H4 (cell line): ENCODE measurements at places on chromosomes 1 and 21. TPM values are rescaled to one million over a fixed set of nuclear protein-coding genes. Genes with fewer than 3 reads are reported as not detected.

- no peak for DNase-seq
Measured at GRCh38 chr1:12305377-12305776, 75.5 kb downstream of the VPS13D start.

DNA sequence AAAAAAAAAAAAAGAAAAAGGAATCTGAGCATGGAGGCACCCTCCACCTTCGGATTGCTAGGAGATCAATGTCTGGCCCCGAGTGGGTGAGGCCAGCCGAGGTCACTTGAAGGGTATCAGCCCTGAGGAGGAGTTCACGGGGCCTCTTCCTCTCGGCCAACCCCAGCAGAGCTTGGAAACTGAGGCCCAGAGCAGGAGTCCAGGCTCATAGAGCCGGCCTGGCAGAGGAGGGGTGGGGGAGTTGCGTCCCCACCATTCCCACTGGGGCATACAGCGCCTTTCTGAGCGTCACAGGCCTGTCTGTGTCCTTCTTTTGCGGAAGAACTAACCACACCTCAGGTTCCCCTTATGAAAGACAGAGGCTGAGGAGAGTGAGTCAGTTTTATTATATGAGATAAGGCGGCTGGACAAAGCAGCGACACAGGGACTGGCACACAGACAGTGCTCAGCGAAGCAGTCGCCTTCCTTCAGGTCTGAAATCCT lies 17.1 kb upstream of the EPHA2 start:
- peak; percentile 69 for DNase-seq

- no peak for DNase-seq
Measured at GRCh38 chr1:56469640-56470371, 109.6 kb downstream of the PLPP3 start.

CELSR2 gene
- total RNA-seq, result 1.7 and 1.9 TPM in 2 replicates

- DNase-seq, result no peak
Measured at GRCh38 chr21:37008724-37009123, 2.2 kb downstream of the RIPPLY3 start.

DNA sequence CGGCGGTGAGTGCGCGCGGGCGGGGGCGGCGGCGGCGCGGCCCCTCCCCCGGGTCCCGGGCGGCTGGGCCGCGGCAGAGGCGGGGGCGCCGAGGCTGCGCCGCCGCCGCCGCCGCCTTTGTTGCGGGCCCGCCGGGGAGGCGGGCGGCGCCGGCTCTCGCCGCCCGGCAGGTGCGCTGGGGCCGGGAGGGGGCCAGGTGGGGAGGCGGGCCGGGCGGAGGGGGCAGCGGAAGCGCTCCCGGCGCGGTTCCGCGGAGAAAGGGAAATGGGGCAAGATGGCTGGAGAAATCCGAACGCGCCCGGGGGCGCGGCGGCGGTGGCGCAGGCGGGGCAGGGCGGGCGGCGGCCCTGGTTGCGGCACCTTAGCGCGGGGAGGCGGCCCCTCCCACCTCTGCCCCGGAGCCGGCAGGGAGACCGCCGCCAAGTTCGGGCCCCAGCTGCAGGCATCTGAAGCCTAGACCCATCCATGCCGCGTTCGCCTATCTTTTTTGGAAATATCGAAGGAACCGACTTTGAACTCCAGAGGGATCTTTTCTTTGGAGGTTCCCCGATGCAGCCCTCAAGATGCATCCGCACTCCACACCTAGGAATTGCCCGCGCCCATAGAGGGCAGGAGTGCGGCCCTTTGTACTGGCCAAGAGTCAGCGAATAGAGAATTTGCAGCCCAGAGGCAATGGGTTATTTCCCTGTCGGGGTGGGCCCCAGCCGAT lies 479 bp downstream of the POGK start:
- peak; percentile 24 for DNase-seq

DNA sequence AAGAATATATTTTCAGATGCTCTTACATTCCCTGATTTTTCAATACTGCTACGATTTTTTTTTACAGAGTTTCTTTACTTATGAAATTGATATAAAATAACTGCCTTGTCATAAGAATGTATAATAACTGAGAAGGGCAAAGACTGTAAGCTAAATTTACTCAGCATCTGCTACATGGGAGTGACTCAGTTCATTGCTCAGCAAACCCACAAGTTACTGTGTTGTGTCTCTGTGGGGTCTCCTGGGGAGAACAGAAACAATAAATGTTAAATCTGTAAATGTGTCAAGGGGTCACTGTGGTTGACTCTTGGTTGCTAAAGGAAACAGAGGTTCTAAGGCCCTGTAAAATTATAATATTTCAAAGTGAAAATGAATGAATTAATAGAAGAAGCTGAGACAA lies 210.3 kb upstream of the CACYBP start:
- DNase-seq, result peak; percentile 19

DNA sequence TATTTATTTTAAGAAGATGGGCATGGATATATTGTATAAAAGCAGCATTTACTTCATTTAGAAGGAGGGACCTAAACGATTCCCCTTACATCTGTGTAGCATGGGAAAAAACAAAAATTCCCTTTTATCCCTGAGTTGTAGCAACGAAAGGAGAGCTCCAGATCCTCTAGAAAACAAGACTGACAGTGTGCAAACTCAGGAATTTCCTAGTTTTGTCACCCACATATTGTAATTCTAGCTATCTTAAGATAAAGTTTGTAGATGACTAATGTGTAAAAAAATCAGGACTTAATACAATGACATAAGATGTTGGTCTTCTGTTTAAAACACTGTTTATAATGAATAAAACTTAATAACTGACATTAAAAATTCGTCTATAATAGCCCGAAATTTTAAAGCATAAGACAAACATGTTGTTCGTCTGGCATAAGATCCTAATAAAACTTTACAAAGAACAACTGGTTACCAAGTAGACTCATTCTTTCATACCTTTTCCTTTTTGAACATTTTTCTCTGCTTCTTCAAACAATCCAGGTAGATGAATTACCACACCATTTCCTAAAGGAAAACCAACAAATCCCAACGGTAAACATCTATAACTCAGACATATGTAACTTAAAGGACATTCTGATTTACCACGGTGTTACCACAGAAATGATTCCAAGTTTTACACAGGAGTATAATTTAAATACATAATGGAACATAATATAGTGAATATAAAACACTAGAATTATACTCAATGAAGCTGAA lies 15.2 kb downstream of the ADSS2 start:
- DNase-seq, result no peak

DNA sequence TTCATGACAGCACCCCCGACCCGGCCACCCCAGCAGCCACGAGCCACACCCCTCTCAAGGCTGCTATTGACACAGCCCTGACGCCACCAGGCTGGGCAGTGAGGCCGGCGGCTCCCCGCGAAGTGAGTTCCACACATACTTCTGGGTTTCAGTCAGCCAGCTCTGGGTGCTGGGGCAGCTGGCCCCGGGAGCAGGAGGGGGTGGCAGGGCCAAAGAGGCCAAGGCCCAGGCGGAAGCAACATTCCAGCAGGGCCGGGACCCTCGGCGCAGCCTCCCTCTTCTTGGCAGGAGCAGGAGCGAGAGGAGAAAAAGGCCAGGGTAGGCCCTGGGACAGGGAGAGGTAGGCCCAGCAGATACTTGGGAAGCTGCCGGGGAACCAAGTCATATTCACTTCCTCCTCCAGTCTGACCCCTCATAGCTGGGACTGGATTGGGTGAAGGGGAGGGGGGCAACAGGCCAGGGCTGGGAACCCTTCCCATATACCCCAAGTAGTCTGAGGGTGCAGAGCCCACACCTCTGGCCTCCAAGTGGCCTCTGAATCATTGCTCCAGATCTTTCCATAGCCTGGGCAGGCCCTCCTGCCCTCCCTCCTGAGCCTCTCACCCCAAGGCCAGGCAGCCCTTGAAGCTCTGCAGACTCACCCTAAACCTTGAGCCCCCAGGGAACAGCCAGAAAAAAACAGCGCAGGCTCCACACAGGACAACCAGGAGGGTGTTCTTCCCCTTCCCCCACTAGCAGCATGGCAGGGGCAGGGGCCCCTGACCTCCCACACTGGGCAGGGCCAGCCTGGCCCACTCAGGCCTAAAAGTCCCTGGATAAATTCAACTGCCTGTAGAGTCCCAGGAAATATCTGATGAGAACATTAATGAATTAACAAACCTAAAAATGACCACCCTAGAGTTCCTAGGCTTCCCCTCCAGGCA lies 5.7 kb downstream of the HSPG2 start:
- peak; percentile 60 for DNase-seq

GRCh38 chr1:5658340-5659316 lies 333.6 kb downstream of the NPHP4 start:
- DNase-seq, result no peak

DNA sequence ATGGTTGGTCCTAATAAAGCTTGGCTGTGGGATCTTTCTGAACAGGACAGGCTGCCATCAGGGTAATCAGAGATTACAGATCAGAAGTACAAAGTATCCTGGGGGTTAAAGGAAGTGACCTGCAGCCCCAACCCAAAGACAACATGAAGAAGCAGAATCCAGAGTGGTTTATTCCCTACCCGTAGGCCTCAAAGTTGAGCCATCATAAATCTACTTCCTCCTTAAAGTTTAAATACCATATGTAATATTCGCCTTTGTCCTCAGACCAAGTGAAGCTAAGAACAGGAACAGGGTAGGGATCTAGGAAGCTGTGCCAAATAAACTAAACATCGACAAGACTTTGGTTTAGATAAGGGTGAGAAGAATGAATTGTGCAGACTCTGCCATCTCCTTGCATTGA lies 15.9 kb upstream of the DHX9 start:
- DNase-seq, result no peak

HUNK gene
- total RNA-seq, result 1.5 and 1.9 TPM in 2 replicates

GRCh38 chr21:36587388-36587787 lies 107.5 kb upstream of the CLDN14 start:
- no peak for DNase-seq

DNA sequence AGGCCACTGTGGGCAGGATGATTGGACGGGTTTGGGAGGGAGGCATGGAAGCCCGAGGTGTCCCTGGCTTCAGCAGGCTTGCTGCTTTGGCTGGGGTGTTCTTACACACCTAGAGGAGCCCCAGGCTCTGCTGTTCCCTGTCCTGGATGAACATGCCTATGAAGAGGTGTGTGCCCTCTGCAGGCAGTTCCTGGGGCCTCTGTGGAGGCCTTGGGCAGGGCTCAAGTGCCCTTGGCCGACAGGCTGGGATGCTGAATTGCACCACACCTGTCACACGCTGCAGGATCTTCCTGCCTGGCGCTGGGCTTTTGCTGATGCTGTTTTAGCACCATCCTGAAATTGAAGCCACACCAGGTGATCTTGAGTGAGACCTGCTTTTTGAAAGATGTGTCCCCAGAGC lies 415.0 kb upstream of the VAMP3 start:
- no peak for DNase-seq

TMEM82 gene
- total RNA-seq, result not detected in 2 replicates

GTF2B gene
- total RNA-seq, result 42.5 and 56.3 TPM in 2 replicates

- peak; percentile 91 for DNase-seq
Measured at GRCh38 chr1:28581531-28582247, 10.4 kb upstream of the RAB42 start.

AMY1C gene
- not detected in 2 replicates for total RNA-seq

- peak; percentile 43 for DNase-seq
Measured at GRCh38 chr1:214332946-214333798, 52.2 kb downstream of the SMYD2 start.

- no peak for DNase-seq
Measured at GRCh38 chr1:91501523-91501851, 836 bp downstream of the CDC7 start.

- no peak for DNase-seq
Measured at GRCh38 chr21:43910460-43910859, 45.4 kb downstream of the AGPAT3 start.

- DNase-seq, result no peak
Measured at GRCh38 chr1:13513895-13514546, at the start of gene LRRC38. LRRC38 (minus strand) TSS chr1:13514003; CDS start chr1:13513593, 410 bp downstream.

RIMS3 gene
- total RNA-seq, result 5.9 and 7.5 TPM in 2 replicates

- no peak for DNase-seq
Measured at GRCh38 chr1:240152611-240153297, 61.1 kb downstream of the FMN2 start.

DNA sequence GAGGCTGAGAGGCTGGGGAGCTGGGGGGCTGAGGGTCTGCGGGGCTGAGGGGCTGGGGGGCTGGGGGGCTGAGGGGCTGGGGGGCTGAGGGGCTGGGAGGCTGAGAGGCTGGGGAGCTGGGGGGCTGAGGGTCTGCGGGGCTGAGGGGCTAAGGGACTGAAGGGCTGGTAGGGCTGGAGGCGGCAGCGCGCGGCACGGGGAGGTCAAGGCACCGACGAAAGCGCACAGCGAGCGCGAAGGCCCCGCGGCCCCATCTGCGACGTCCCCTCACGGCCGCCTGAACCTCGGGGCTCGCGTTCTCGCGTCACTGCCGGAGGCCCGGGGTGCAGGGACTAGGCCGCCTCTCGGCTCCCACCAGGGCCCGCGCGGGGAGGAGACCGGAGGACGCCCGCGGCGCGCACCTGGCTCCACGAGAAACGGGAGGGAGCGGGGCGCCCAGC lies 356 bp downstream of the INTS11 start:
- no peak for DNase-seq

DNA sequence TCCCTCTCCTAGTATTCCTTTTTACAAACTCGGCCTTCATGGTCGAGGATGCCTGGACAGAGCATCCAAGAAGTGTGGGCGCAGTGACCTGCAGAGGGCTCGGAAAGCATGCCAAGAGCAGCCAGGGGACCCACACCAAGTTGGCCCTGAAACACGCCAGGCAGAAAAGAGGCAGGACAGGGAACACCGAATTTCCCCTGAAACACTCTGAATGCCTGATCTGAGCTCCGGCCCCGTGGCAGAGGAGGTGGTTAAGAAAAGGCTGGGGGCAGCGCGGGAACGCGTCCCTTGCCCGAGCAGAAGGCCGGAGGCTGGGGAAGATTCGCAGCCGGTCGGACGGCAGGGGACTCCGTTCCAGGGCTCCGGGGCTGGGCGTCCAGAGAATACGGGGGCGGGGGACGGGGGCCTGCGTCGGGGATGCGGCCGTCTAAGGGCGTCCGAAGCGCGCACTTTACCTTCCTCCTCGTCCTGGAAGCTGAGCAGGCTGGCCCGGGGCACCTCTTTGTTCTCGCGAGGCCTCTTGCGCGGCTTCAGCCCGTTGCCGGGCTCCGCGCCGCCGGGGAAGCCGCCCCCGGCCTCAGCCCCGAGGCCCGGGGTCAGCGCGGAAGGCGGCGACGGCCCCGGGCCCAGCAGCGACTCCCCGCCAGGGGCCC lies 558 bp downstream of the PAXBP1 start:
- peak; percentile 37 for DNase-seq

DNA sequence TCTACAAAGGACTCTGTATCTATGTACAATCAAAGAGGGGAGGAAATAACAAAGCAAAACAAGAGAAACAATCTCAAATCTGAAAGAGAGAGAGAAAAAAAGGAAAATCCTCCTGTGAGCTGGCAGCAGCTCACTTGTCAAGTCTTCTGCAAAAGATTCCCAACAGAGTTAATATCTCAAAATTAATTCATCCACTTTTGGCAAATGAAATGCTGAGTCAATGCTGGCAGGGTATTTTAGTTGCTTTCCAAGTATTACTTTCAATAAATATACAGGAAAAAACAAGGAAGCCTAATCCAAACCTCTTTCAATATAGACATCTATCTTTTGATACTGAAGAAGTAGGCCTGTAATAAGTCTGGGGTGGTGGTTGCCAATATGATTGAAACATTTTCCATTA lies 613.9 kb upstream of the NEGR1 start:
- DNase-seq, result no peak
